Type B pancreatic cell (in vitro differentiated cells): ENCODE measurements at places on chromosomes 2 and 18.

GRCh38 chr2:67564626-67565025, 167.5 kb downstream of the ETAA1 start:
- DNase-seq: no peak

GRCh38 chr2:143282684-143283083, 153.5 kb downstream of the ARHGAP15 start:
- DNase-seq: no peak

GRCh38 chr2:124079045-124079444, 54.0 kb downstream of the CNTNAP5 start:
- DNase-seq: no peak

GRCh38 chr2:162063281-162063680, 10.7 kb downstream of the DPP4 start:
- no peak for DNase-seq

DNA sequence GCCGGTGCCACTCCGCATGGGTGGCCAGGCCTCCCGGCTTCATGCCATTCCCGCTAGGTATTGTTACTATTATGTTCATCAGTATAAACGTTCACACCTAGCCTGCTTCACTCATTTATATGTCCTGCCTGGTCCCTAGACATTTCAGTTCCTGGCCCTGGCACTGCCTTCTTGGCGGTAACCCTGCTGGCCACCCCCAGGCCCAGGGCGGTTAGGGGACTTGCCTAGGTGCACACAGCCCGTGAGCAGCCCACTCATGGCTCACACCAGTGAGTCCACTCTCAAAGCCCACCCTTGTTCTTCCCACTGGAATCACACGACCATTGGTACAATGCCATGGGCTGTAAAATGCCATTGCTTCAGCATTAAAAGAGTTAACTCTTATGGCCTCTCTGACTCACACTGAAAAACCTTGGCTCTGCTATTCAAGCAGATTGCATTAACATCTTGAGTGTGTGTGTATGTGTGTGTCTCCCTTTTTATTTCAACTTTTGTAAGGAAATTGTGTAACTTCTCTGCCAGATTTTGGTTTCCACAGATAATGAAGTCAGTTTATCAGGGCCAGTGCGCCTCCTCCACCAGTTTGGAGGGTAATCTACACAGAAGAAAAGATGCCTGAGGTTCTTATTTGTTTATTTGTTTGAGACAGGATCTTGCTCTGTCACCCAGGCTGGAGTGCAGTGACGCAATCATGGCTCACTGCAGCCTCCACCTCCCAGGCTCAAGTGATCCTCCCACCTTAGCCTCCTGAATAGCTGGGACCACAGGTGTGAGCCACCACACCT, 74.2 kb downstream of the RAB31 start:
- no peak for DNase-seq

- no peak for DNase-seq
These were observed 12.9 kb upstream of the NABP1 start for GRCh38 chr2:191664823-191665677.

GRCh38 chr2:172196768-172197431, 94.2 kb upstream of the DLX2 start:
- no peak for DNase-seq
